ENCODE measurements at places on chromosomes 2 and 18. TPM values are rescaled to one million over a fixed set of nuclear protein-coding genes. Genes with fewer than 3 reads are reported as not detected.

- DNase-seq, result peak; percentile 59
These were observed 53.3 kb upstream of the TTN start for GRCh38 chr2:178860551-178860950.

DNA sequence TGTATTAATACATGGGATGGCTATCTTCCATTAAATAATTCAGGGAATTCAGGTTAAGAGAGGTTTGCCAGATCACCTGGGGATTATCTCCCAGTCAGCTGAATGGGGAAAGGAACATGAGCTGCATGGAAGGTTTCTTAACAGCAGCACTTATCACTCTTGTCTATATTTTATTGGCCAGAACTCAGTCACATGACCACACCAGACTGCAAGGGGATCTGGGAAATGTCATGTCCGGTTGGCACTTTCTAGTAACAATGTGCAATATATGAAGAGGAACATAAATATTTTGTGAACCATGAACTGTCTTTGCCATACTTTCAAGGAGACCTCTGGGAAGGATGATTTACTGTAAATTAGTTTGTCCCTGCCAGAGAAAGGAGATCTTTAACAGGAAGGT, 599.1 kb downstream of the SLC4A3 start:
- DNase-seq, result no peak

- DNase-seq, result no peak
These were observed 165.5 kb downstream of the GCA start for GRCh38 chr2:162509288-162509968.

DNA sequence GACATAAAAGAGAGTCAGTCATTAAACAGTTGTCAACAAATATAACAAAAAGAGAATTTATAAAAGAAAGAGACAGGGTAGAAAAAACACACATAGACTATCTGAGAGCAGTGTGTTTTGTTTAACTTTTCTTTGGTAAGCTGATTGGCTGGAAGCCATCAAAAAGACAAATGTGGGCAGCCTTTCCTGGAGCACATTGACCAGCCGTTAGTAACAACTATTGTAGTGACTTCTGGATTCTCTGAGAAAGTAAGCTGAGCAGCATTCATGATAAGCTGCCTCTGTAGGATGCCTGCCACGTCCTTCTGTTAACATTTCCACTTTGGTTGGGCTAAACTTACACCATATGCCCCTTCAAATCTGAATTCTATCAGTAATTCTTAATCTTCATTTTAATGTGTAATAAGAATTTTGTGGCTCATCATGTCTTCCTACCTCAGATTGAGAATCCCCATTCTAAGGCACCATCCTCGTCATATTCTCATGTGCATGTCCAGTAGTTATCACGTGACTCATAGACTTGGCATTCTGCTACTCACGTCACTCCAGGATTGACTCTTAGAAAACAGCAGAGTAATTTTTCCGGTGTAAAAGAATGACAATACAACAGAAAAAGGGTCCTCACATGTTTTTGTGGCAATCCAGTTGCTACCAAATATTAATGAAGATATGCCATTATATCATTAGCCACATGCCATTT, 43.4 kb upstream of the DNAJC10 start:
- peak; percentile 58 for DNase-seq

GRCh38 chr2:182300608-182301007, 126.2 kb downstream of the PDE1A start:
- no peak for DNase-seq

DNA sequence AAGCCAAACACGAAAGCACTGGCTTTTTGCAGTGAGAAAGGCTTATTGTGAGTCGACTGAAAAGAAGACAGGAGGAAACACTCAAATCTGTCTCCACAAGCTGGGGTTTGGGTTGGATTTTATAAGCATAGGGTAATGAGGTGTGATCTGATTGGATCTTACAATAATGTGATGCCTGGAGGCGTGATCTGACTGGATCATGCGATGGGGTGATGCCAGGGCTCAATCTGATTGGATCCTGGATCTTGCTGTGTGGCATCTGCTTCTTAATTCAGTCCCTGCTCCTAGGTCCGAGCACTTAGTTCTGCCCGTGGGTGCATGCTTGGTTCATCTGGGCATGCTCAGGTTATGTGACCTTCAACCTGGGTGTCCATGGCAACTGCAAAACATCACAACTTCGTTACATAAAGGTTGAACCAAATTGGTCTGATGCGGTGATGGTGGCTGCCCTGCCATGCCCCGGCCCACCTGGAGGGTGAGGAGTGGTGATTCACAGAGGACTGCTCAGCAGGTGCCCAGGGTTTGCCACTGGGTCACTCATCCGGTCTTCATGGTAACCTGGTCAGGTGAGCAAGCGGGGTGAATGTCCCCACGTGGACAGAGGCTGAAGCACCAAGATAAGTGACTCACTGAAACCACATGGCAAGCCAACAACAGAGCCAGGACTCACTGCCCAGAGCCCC, 111.0 kb downstream of the KCNF1 start:
- DNase-seq, result no peak

GRCh38 chr2:224816816-224817215, 100.7 kb upstream of the CCDC195 start:
- peak; percentile 40 for DNase-seq

DNA sequence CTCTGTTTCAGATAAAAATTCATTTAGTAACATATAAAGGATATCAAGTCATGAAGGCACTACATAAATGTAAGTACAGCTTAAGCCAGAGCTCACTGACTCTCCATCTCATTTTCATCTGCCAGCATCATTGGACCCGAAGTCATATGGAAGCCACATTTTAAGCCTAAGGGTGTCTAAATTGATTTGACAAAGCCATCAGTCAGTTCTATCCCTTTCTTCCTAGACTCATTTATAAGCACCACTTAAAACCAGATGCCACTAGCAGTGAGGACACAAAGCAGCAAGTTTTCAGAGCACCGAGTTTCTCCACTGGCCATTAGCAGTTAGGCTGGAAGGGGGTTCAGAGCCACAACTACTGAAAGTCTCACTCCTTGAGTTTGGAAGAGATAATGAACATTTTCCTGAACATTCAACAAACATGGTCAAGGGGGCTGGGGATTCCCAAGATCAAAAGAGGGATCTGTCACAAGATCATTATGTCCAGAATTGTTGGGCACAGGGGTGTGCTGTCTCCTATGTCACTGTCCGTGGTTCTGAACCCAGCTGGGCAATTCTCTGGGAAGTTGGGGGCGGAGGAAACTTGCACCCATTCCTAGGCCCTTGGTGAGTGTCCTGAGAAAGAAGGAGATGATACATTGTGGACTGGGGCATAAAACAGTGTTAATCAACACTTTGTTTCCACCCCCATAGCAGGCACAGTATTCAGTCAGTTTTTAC, 158.5 kb upstream of the LMAN1 start:
- peak; percentile 55 for DNase-seq

Gene IFIH1
- 5.1 TPM for total RNA-seq

Gene CXCR4
- not detected for total RNA-seq

Gene POTEJ
- total RNA-seq, result not detected

Gene CCBE1
- 8.6 TPM for total RNA-seq

Measured in myocyte (in vitro differentiated cells).